ENCODE measurements at places on chromosomes 4 and X. TPM values are rescaled to one million over a fixed set of nuclear protein-coding genes. Genes with fewer than 3 reads are reported as not detected.

The RS1 gene
- total RNA-seq = not detected

The PHEX gene
- 1.1 TPM for total RNA-seq

The APLN gene
- total RNA-seq = 1.3 TPM

The GYPB gene
- not detected for total RNA-seq

The DMRTC1B gene
- not detected for total RNA-seq

The PAK3 gene
- total RNA-seq = 0.46 TPM

The RPL9 gene
- 809 TPM for total RNA-seq

The SPOCK3 gene
- not detected for total RNA-seq

The ABLIM2 gene
- total RNA-seq = 0.64 TPM

The EPHA5 gene
- 1.6 TPM for total RNA-seq

The ARHGEF6 gene
- 12.2 TPM for total RNA-seq

The TASL gene
- total RNA-seq = not detected

The GAGE12E gene
- not detected for total RNA-seq

The MXRA5 gene
- total RNA-seq = 26.4 TPM

- no peaks in the 10 kb centered on the region for H3K27me3 ChIP-seq
- H3K27ac ChIP-seq = peak overlapping the region; percentile 19
- H3K4me3 ChIP-seq = no peak overlapping the region
- peaks cover 6% of the 10 kb centered on the region for H3K4me1 ChIP-seq
- no peaks in the 10 kb centered on the region for H3K36me3 ChIP-seq
- DNase-seq = no peak
Observed at GRCh38 chr4:74258963-74259362, 49.3 kb upstream of the EPGN start.

DNA sequence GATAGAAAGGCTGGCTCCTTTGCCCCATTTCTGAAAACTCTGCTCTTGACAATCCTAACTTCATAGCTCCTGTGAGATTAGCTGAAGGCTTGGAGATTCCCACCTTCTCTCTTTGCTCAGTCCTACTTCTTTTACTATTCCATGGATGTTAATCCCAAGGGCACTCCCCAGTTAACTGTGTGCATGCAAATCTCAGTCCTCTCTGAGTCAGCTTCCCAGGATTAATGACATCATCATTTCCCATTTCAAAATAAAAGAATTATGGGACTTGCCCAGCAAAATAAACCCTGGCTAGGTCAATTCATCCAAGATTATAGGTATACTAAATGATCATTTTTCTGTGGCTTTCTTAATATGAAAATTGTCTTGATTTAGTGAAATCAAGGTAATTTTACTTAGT is 328.6 kb upstream of the NR3C2 start:
- no peak overlapping the region for H3K27ac ChIP-seq
- H3K27me3 ChIP-seq = peaks cover 1% of the 10 kb centered on the region
- DNase-seq = no peak
- H3K4me1 ChIP-seq = no peaks in the 10 kb centered on the region
- H3K4me3 ChIP-seq = no peak overlapping the region

DNA sequence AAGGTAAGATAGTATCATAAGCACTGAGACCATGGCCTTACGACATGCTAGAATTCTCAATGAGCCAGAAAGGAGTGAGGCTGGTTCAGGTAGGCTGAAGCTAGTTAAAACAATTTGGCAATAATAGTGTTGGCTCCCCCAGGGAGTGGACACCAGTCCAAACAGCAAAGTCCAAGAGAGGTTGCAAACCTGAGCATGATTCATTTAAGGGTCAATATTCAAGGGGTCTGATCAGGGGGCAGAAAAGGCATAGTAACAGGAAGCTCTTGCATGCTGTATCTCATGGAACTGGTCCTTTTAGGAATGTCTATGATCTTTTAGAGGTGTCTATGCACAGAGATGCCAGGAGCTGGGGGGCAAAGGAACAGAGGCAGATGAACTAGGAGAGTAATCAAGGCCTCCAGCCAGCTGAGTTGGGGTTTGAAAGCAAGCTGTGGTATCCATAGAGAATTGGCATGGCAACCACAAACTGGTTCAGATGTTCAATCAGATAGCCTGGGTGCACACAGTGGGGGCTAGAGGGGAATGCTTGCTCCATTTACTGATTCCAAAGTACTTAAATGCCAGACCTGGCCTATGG is 5.1 kb downstream of the GJB1 start:
- no peak overlapping the region for H3K4me3 ChIP-seq
- H3K36me3 ChIP-seq = no peaks in the 10 kb centered on the region
- no peak overlapping the region for H3K27ac ChIP-seq

GRCh38 chr4:15890246-15890829 is 48.2 kb downstream of the FGFBP1 start:
- no peaks in the 10 kb centered on the region for H3K36me3 ChIP-seq
- DNase-seq = no peak
- no peaks in the 10 kb centered on the region for H3K27me3 ChIP-seq
- H3K4me1 ChIP-seq = peaks cover 24% of the 10 kb centered on the region
- no peak overlapping the region for H3K27ac ChIP-seq

- H3K27ac ChIP-seq = no peak overlapping the region
- no peak for DNase-seq
- H3K36me3 ChIP-seq = no peaks in the 10 kb centered on the region
- no peak overlapping the region for H3K4me3 ChIP-seq
Observed at GRCh38 chr4:110518889-110519490, 43.0 kb downstream of the ENPEP start.

DNA sequence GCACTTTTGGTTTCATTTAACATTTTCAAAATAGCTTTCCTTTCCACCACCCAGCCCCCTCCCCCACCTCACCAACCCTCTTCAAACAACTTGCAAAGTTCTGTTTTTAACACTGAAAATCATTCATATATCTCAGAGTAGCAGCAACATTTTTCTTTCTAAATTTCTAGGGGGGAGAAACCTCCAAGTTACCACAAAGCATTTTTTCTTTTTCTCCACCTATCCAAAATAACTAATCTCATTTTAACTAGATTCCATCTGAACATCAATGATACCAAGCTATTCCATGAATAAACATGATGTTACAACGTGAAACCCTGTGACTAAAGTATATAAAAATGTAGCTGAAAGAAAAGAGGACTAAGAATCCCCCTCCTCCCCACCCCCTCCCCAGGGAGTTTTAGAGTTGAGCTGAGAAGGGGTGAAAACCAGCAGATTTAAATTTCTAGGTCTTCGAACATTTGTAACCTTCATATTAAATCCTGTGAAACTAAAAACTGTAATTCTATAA is 5.2 kb downstream of the LDB2 start:
- H3K27ac ChIP-seq = peak overlapping the region; percentile 53
- peaks cover 42% of the 10 kb centered on the region for H3K4me1 ChIP-seq
- DNase-seq = no peak
- no peaks in the 10 kb centered on the region for H3K27me3 ChIP-seq

GRCh38 chrX:136588036-136588435 is 56.0 kb downstream of the VGLL1 start:
- no peak overlapping the region for H3K4me3 ChIP-seq
- H3K27me3 ChIP-seq = no peaks in the 10 kb centered on the region
- no peak for DNase-seq
- H3K36me3 ChIP-seq = no peaks in the 10 kb centered on the region
- no peaks in the 10 kb centered on the region for H3K4me1 ChIP-seq
- no peak overlapping the region for H3K27ac ChIP-seq

- H3K27me3 ChIP-seq = no peaks in the 10 kb centered on the region
- peaks cover 14% of the 10 kb centered on the region for H3K4me1 ChIP-seq
- DNase-seq = no peak
- H3K36me3 ChIP-seq = no peaks in the 10 kb centered on the region
- no peak overlapping the region for H3K4me3 ChIP-seq
Observed at GRCh38 chr4:35963974-35964515, 280.3 kb downstream of the ARAP2 start.

DNA sequence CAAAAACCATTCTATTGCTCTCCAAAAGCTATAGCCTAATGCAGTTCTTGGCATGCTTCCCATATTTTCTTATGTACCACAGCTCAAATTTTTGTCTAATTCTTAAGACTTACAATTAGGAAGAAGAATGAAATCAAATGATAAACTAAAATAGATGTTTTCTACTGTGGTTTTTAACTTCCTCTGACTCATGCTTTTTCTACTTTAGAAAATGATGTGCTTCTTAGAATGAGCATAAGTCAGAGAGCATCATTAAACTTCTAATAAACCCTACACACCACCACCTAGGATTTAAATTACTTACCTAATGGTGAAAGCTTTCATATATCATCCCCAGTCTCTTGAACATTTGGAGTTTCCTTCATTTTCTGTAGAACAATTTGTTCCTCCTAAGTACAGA is 217.0 kb upstream of the NDST3 start:
- no peak overlapping the region for H3K27ac ChIP-seq
- H3K4me1 ChIP-seq = peaks cover 19% of the 10 kb centered on the region
- H3K27me3 ChIP-seq = no peaks in the 10 kb centered on the region
- no peak overlapping the region for H3K4me3 ChIP-seq
- H3K36me3 ChIP-seq = no peaks in the 10 kb centered on the region

GRCh38 chrX:100649550-100650356 is 5.8 kb downstream of the SRPX2 start:
- no peak for DNase-seq
- peak overlapping the region; percentile 97 for H3K27ac ChIP-seq
- peaks cover 51% of the 10 kb centered on the region for H3K4me1 ChIP-seq
- no peaks in the 10 kb centered on the region for H3K36me3 ChIP-seq
- no peak overlapping the region for H3K4me3 ChIP-seq
- H3K27me3 ChIP-seq = no peaks in the 10 kb centered on the region

GRCh38 chrX:134161162-134161561 is 75.8 kb upstream of the CCDC160 start:
- H3K27me3 ChIP-seq = no peaks in the 10 kb centered on the region
- no peaks in the 10 kb centered on the region for H3K36me3 ChIP-seq
- H3K4me3 ChIP-seq = no peak overlapping the region
- no peak for DNase-seq
- no peak overlapping the region for H3K27ac ChIP-seq
- no peaks in the 10 kb centered on the region for H3K4me1 ChIP-seq

DNA sequence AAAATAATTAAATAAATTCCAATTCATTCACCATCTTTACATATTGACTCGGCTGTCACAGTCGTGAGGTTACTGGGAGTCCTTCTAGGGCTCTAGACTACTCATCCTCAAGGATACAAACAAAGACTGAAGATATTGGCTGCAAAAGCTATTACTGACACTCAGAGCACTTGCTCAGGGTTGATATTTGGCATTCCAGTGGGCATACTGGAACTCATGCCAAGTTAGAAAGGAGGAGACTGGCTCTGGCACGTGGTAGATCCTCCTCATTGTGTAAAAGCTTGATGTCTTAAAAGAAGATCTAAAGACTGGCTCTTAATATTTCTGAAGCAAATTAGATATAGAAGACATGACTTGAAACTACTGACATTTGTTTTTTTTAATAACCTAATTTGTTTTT is 172.7 kb downstream of the GPM6A start:
- no peaks in the 10 kb centered on the region for H3K36me3 ChIP-seq
- H3K4me3 ChIP-seq = no peak overlapping the region
- DNase-seq = no peak
- H3K27ac ChIP-seq = no peak overlapping the region

DNA sequence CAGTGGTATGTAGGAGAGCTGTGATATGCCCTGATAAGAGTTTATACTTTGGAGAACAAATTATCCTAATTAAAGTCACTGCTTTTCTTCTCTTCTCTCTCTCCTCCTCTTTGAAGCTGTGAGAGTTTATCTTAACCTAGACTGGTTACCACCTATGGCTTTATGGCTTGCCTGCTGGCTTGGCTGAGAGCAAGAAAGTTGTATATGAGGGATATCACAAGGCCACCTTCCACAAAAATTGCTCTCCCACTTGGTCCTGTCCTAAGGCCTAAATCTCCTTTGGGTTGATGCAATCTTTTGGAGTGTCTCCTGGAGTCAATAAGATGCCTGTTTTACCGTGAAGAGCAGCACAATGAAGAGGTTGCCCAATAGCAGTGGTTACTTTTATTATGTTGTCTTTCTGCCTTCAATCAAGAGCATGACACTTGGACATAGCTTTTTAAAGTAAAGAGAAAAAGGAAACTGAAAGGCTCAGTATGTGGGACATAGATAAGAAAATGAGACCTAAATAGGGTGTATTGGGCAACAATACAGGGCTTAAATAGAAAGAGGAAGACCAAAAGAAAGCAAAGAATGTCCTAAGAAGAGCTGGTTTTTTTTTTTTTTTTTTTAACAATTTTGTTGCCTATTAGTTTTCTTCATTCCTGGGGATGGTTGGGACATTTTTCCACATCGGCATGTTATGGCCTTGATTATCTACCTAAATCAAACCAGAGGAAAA is 9.2 kb downstream of the GUCY1A1 start:
- peaks cover 2% of the 10 kb centered on the region for H3K36me3 ChIP-seq
- H3K27ac ChIP-seq = no peak overlapping the region
- DNase-seq = no peak
- no peak overlapping the region for H3K4me3 ChIP-seq
- H3K4me1 ChIP-seq = peaks cover 54% of the 10 kb centered on the region

DNA sequence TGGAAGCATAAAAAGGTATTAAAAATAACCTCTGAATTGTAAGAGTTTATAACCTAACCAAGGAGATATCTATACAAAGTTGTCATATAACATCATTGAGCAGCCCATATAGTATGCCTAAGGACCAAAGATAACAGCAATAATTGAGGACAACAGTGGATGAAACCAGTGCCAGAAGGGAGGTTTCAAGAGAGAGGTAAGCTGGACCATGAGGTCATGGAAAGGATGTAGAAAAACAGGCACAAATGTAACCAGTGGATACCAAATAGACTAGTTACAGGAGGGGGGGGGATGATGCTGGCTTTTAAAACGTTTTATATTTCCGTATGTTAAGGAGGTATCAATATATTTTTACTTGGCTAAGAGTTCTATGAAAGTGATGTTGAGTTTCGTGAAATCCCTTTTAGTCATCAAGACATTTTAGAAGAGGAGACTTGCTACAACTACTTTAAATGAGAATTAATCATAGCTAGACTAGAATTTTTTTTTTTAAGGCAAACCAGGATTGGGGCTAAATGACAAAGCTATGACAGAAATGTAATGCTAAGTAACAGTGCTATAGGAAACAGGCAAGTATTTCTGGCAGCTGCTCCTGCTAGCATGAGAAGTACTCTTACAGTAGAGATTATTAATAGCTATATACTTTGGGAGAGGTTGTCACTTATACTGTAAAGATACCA is 161.1 kb downstream of the FBXW7 start:
- H3K36me3 ChIP-seq = no peaks in the 10 kb centered on the region
- no peak overlapping the region for H3K4me3 ChIP-seq
- no peaks in the 10 kb centered on the region for H3K27me3 ChIP-seq

GRCh38 chrX:9873952-9874351 is 87.7 kb downstream of the SHROOM2 start:
- H3K36me3 ChIP-seq = no peaks in the 10 kb centered on the region
- H3K27ac ChIP-seq = no peak overlapping the region
- no peak overlapping the region for H3K4me3 ChIP-seq
- H3K4me1 ChIP-seq = no peaks in the 10 kb centered on the region

GRCh38 chrX:19388064-19388679 is 44.4 kb downstream of the PDHA1 start:
- H3K4me3 ChIP-seq = no peak overlapping the region
- no peaks in the 10 kb centered on the region for H3K4me1 ChIP-seq
- H3K27ac ChIP-seq = no peak overlapping the region
- no peaks in the 10 kb centered on the region for H3K36me3 ChIP-seq
- H3K27me3 ChIP-seq = no peaks in the 10 kb centered on the region
- no peak for DNase-seq

DNA sequence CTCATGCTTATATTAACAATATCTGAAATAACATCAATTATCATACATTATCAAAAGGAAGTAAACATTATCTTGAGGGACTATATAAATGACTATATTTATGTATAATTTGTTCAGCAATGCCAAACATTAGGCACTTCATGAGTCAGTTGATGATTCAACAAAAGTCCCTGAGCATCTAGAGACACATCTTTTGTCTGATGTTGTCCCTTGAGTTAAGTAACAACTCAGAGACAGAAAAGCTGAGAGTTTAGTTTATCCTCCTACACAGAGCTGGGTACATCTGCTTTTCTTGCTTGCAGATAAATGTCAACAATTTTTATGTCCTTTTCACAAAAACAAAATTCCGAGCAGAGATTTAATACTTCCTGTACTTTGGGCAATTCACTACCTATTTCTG is 311.1 kb downstream of the INPP4B start:
- no peak overlapping the region for H3K27ac ChIP-seq
- no peaks in the 10 kb centered on the region for H3K27me3 ChIP-seq
- H3K36me3 ChIP-seq = no peaks in the 10 kb centered on the region
- no peaks in the 10 kb centered on the region for H3K4me1 ChIP-seq
